ENCODE measurements at places on chromosomes 11 and 22. TPM values are rescaled to one million over a fixed set of nuclear protein-coding genes. Genes with fewer than 3 reads are reported as not detected.

GRCh38 chr22:50264946-50265669, 3.6 kb upstream of the MAPK12 start:
- DNase-seq = no peak

The SUSD2 gene
- polyA plus RNA-seq = 7.6 TPM

DNA sequence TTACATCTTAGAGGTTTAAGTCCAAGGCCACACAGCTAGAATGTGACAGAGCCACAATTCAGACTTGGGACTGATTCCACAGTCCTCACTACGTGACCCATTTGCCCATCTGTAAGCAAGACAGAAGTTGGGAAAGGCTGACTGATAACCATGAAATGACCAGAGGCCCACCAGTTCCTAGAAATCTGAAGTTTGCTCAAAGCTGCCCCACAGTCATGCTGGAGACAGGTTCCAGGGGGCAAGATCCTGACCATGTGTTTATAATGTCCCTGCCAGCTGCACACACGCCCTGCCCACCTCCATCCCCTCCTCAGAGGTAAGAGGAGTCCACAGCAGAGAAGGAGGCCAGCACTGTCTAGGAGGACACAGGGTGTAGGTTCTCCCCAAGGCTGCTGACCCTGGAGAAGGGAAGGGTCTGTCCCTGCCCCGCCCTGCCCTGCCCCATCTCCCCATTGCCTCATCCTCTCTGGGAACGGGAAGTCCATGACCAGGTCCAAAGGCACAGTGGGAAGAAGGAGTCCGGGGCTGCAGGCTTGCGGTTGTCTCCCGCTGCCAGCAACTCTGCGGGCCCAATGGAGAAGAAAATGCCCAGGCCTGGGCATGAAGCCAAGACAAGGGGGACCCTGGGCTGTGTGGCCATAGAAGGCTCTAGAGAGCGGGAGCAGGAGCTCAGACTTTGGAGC, 11.9 kb upstream of the OAF start:
- peak; percentile 88 for DNase-seq

DNA sequence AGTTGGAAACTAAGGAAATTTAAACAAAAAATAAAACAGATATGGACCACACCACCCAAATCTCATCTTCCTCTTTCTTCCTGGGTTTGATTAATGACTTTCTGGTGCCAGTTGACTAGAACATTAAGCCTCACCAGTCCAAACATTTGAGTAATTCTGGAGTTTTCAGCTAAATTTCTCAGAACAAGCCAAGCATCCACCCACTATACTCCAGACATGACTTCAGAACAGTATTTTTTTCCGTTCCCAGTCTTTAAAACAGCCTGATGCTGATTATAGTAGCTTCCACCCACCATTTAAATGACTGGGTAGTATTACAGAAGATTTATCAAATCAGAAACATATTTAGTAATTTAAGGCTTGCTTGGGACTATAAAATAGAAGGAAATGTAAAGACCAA, 230.9 kb upstream of the UBASH3B start:
- DNase-seq = no peak

GRCh38 chr22:19648419-19648929, 65.8 kb upstream of the SEPTIN5 start:
- no peak for DNase-seq

GRCh38 chr11:2209900-2210321, 38.3 kb upstream of the TH start:
- no peak for DNase-seq

- DNase-seq = no peak
These were observed 6.7 kb upstream of the FGF3 start for GRCh38 chr11:69825941-69826340.

- no peak for DNase-seq
These were observed 236.2 kb downstream of the ETS1 start for GRCh38 chr11:128351168-128351567.

GRCh38 chr22:22855617-22856308, 31.9 kb upstream of the IGLL5 start:
- DNase-seq = peak; percentile 8

The TUB gene
- polyA plus RNA-seq = not detected

DNA sequence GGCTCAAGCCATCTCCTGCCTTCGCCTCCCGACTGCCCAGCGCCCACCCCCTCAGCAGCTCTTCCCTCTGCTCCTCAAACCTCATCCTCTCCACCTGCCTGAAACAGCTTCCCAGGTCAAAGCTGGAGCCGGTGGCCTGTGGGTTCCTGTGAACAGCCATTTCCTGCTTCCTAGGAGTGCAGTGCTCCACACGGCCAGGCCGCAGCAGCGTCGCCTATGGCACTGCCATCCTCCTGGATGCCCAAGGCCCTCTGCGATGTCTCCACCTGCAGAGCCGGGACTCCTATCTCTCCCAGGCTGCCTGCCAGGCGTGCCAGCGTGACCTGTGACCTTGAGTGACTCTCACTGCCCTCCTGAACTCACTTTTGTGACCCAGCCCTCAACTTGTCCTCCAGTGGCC, 24.6 kb downstream of the PPM1F start:
- peak; percentile 18 for DNase-seq

DNA sequence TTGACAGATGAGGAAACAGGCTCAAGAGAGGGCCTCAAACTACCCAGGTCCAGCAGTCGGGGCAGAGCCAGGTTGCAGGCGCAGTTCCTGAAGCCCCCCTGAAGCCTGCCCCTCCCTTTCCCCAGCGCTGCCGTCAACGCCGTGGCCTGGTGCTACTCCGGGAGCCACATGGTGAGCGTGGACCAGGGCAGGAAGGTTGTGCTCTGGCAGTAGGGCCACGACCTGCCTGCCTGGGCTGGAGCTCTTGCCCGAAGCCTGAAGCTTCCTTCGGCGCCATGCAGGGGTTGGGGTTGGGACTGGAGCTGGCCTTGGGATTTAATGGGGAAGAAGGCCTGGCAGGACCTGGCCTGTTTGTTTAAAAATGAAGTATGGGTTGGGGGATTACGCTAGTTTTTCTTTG, 15.0 kb downstream of the ATG16L2 start:
- DNase-seq = no peak

The CABP4 gene
- not detected for polyA plus RNA-seq

The TCN2 gene
- 12.7 TPM for polyA plus RNA-seq

The KRTAP5-8 gene
- 0.16 TPM for polyA plus RNA-seq

DNA sequence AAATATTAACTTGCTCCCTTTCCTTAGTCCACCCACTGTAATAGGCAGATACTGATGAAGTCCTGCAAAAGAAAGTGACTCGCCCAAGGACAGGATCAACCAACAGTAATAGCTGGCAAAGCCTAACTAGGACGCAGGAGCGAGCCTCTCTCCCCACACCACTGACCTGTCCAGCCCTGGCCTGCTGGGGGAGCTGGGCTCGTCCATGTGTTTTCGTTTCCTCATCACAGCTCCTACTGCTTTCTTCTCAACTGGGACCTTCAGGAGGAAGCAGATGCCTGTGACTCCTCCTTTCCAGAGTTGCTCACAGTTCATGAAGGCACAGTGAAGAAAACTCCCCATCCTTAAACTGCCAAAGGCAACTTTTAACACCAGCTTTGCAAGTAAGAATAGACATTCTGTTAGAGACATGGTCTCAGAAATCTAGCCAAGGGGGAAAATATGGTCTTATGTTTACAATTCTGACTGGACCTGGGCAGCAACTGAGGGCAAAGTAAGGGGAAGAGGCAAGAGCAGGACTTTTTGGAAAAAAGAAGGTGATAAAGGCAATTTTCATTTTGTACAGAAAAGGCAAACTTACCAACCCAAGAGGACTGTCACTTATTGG, 11.6 kb upstream of the GPHA2 start:
- no peak for DNase-seq

- no peak for DNase-seq
These were observed 22.9 kb upstream of the PDE2A start for GRCh38 chr11:72696866-72697700.

The GSTT2B gene
- not detected for polyA plus RNA-seq

DNA sequence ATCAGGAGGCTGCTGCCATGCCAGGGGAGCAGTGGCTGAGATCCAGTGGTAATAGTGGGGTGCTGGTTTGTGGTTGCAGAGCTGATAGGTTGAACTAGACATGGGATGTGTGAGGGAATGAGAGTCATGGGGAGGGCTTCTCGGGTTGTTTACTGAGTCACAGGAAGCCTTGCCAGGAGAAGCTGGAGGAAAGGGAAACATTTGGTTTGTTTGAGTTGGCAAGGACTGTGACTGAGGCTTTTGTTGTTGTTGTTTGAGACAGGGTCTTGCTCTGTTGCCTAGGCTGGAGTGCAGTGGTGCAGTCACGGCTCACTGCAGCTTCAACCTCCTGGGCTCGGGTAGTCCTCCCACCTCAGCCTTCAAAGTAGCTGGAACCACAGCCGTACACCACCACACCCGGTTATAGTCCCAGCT, 49.3 kb downstream of the CABIN1 start:
- no peak for DNase-seq

The ANKK1 gene
- 0.30 TPM for polyA plus RNA-seq

The RBMXL2 gene
- not detected for polyA plus RNA-seq

DNA sequence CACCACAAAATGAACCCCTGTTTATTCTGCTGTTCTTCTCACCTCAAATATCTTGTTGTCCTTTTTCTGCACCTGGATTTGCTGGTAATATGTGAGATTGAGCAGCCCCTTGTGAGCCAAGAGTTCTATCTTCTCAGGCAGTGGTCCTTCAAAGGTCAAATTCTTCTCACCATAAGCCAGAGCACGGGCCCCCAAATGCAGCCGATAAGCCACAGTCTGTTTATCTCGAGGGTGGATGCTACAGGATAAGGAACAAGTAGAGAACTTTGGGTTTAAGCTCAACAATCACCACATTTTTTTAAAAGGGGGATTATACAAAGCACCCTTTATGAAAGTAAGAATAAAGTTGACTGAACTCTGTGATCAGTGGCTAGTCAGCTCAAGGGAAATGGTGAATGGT, 15.8 kb downstream of the TBRG1 start:
- no peak for DNase-seq

DNA sequence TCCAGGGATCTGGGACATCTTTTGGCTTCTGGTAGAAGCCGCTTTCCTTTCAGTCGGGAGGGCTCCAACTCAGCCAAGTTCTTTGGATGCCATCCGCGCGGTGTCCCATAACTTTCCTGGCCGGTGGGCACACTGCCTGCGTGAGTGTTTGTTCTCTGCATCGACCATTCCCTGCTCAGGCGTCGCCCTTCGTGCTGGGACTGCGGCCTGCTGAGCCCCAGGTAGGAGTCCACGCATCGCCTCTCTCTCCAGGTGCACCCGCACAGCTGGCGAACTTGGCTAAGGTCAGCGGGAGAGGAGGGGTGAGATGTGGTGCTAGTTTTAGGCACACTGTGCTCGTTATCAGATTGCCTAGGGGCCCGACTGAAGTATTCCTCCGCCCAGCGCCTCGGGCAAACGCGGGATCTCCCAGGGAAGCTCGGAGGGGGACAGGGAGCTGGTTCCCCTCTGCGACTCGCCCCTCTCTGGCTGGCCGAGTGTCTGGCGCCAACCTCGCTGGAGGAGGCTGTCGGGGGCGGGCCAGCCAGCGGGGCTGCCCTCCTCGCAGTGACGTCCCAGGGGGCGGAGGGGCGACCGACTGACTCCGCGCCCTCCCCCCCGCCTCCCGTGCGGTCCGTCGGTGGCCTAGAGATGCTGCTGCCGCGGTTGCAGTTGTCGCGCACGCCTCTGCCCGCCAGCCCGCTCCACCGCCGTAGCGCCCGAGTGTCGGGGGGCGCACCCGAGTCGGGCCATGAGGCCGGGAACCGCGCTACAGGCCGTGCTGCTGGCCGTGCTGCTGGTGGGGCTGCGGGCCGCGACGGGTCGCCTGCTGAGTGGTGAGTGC, at the start of gene LAYN:
Gene LAYN (plus strand): TSS at position 607 of the 823 bp plus-strand sequence. CDS start 124 bp downstream, at position 731.
- no peak for DNase-seq

The CCDC15 gene
- polyA plus RNA-seq = 0.22 TPM

Data from small intestine (tissue), 16 donors.